ENCODE measurements at places on chromosomes 2 and 18.

DNA sequence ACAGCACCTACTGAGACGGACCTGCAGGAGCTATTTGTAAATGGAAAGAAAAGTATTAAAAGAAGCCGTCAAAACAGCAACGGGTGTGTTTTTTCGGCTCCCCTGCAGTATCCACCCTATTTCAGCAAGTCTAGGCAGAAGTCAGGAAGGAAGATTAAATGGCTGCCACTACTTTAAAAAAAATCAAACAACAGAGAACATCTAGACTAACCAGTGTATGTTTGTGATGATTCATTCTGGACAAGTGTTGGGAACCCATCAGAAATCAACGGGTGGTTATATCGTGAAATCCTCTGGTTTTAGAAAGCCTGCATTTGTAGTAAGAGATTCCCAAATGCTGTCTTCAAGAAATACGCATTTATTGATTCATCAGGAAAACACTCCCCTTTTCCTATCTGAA, 9.0 kb downstream of the PMAIP1 start:
- no peak overlapping the region for H3K27ac ChIP-seq
- H3K4me3 ChIP-seq, result no peak overlapping the region
- no peaks in the 10 kb centered on the region for H3K27me3 ChIP-seq
- H3K4me1 ChIP-seq, result peaks cover 23% of the 10 kb centered on the region
- no peak for DNase-seq

GRCh38 chr18:11323359-11323819, 174.0 kb upstream of the PIEZO2 start:
- H3K36me3 ChIP-seq, result no peaks in the 10 kb centered on the region
- peaks cover 58% of the 10 kb centered on the region for H3K4me1 ChIP-seq
- H3K27me3 ChIP-seq, result no peaks in the 10 kb centered on the region
- no peak overlapping the region for H3K4me3 ChIP-seq
- peak overlapping the region; percentile 96 for H3K27ac ChIP-seq

DNA sequence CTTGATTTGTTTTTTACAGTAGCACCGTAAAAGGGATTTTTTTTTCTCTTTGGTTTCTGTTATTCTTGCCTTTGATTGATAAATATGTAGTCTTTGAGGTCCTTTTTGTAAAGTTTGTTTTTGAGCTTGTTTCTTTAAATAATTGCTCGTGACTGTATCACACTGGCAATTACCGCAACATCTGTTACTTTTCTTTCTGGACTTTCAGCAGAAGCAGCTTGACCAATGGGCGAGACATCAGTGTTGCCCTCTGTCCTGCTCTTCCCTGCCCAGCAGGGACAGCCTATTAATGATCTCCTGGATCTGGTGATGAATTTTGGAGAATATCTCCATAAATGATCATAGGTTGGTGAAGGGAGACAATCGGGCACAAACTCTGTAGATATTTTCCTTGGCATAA, 74.9 kb downstream of the TDRD15 start:
- H3K27ac ChIP-seq, result no peak overlapping the region
- DNase-seq, result no peak
- H3K4me1 ChIP-seq, result no peaks in the 10 kb centered on the region
- H3K36me3 ChIP-seq, result no peaks in the 10 kb centered on the region

GRCh38 chr2:173359231-173359630, 4.6 kb downstream of the CDCA7 start:
- H3K27me3 ChIP-seq, result peaks cover 9% of the 10 kb centered on the region
- no peaks in the 10 kb centered on the region for H3K36me3 ChIP-seq
- H3K4me3 ChIP-seq, result no peak overlapping the region
- no peak overlapping the region for H3K27ac ChIP-seq

GRCh38 chr2:726169-726568, 49.0 kb upstream of the TMEM18 start:
- no peaks in the 10 kb centered on the region for H3K4me1 ChIP-seq
- no peak for DNase-seq
- H3K27ac ChIP-seq, result no peak overlapping the region
- no peak overlapping the region for H3K4me3 ChIP-seq
- no peaks in the 10 kb centered on the region for H3K36me3 ChIP-seq

GRCh38 chr2:233085037-233085838, 25.1 kb downstream of the INPP5D start:
- no peaks in the 10 kb centered on the region for H3K36me3 ChIP-seq
- H3K4me1 ChIP-seq, result peaks cover 4% of the 10 kb centered on the region
- H3K27me3 ChIP-seq, result peaks cover 21% of the 10 kb centered on the region
- no peak for DNase-seq
- no peak overlapping the region for H3K27ac ChIP-seq

- H3K27ac ChIP-seq, result no peak overlapping the region
- no peak for DNase-seq
- no peaks in the 10 kb centered on the region for H3K4me1 ChIP-seq
- H3K36me3 ChIP-seq, result peaks cover 79% of the 10 kb centered on the region
- H3K27me3 ChIP-seq, result no peaks in the 10 kb centered on the region
Measured at GRCh38 chr18:63394954-63395353, 27.3 kb downstream of the VPS4B start.

GRCh38 chr2:62071760-62072680, 123.9 kb upstream of the B3GNT2 start:
- no peak for DNase-seq
- H3K4me1 ChIP-seq, result peaks cover 5% of the 10 kb centered on the region

- no peak overlapping the region for H3K27ac ChIP-seq
- H3K4me1 ChIP-seq, result no peaks in the 10 kb centered on the region
- no peaks in the 10 kb centered on the region for H3K36me3 ChIP-seq
- no peak for DNase-seq
- no peak overlapping the region for H3K4me3 ChIP-seq
- H3K27me3 ChIP-seq, result no peaks in the 10 kb centered on the region
Measured at GRCh38 chr2:128922154-128922553, 603.5 kb upstream of the HS6ST1 start.

DNA sequence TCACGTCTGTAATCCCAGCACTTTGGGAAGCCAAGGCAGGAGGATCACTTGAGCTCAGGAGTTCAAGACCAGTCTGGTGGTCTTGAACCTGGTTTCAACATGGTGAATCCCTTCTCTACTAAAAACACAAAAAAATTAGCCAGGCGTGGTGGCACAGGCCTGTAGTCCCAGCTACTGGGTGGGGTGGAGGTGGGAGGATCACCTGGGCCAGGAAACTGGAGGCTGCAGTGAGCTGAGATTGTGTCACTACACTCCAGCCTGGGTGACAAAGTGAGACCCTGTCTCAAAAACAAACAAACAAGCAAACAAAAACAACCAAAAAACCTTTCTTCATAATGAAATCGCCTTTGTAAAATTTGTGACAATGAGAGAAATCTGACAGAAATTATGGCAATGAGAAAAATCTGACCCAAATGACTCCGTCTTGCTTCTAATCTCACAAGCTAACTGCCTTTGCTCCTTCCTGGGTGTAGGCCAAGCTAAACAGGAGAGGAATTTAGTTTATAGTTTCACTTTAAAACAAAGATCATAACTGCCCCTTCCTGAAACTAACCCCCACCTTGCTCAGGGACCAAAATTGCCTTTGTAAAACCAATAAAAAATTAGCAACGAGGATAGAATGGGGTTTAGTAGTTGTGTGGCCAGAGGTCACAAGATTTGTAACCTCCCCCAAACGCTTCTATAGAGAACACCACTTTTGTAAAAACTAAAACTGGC, 60.7 kb upstream of the KIF5C start:
- H3K27me3 ChIP-seq, result peaks cover 26% of the 10 kb centered on the region
- no peak overlapping the region for H3K4me3 ChIP-seq
- H3K27ac ChIP-seq, result no peak overlapping the region
- DNase-seq, result peak; percentile 27

- DNase-seq, result no peak
- peaks cover 48% of the 10 kb centered on the region for H3K36me3 ChIP-seq
- no peak overlapping the region for H3K4me3 ChIP-seq
- H3K4me1 ChIP-seq, result no peaks in the 10 kb centered on the region
- H3K27me3 ChIP-seq, result no peaks in the 10 kb centered on the region
- H3K27ac ChIP-seq, result no peak overlapping the region
Measured at GRCh38 chr2:96287273-96287856, 18.0 kb downstream of the SNRNP200 start.

GRCh38 chr2:158637357-158637756, 157.8 kb upstream of the DAPL1 start:
- H3K27me3 ChIP-seq, result no peaks in the 10 kb centered on the region
- no peaks in the 10 kb centered on the region for H3K4me1 ChIP-seq
- no peak overlapping the region for H3K4me3 ChIP-seq
- no peak for DNase-seq

- no peaks in the 10 kb centered on the region for H3K27me3 ChIP-seq
- no peak overlapping the region for H3K4me3 ChIP-seq
- H3K4me1 ChIP-seq, result no peaks in the 10 kb centered on the region
- peak; percentile 73 for DNase-seq
- no peaks in the 10 kb centered on the region for H3K36me3 ChIP-seq
- H3K27ac ChIP-seq, result no peak overlapping the region
Measured at GRCh38 chr2:238117199-238118154, 17.3 kb downstream of the ESPNL start.

DNA sequence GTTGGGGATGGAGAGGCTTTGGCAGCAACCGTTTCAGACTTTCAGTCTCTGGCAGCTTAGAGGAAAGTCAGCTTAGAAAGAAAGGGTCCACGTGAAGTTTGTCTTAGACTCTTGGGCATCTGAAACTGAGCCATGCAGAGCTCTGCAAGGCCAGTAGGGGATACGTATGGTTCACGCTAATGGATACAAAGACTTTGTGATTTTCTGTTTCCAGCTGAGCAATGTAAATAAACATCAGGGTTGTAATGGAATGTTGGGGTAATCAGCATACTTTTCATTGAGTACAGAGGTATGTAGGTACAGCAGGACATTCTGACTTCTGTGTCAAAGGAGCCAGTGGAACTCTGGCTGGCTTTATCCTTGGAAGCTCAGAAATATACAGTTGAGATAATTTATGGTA, 31.0 kb downstream of the RALB start:
- no peak overlapping the region for H3K27ac ChIP-seq
- no peak overlapping the region for H3K4me3 ChIP-seq
- no peak for DNase-seq
- no peaks in the 10 kb centered on the region for H3K27me3 ChIP-seq
- H3K36me3 ChIP-seq, result peaks cover 13% of the 10 kb centered on the region

DNA sequence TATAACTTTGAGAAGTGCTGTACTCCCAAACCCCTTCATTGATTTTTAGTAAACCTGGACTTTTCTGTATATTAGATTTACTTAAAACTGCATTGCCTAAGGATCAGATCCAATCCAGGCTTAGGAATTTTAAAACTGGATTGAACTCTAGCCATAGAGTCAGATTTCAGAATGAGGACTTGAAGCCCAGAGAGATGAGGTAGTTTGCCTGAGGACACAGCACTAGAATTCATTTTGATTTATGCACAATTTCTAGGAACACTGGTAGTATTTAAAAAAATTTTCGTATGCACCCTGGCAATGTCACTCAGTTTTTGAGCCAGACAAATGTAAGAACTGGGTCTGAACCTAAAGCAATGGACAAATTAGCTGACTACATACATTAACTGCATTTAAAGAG, 144.9 kb downstream of the KCTD1 start:
- H3K27ac ChIP-seq, result no peak overlapping the region
- no peak for DNase-seq
- no peaks in the 10 kb centered on the region for H3K27me3 ChIP-seq
- H3K4me3 ChIP-seq, result no peak overlapping the region
- no peaks in the 10 kb centered on the region for H3K4me1 ChIP-seq

- no peak for DNase-seq
- peaks cover 8% of the 10 kb centered on the region for H3K4me1 ChIP-seq
- H3K27ac ChIP-seq, result no peak overlapping the region
- H3K4me3 ChIP-seq, result no peak overlapping the region
- H3K36me3 ChIP-seq, result no peaks in the 10 kb centered on the region
- H3K27me3 ChIP-seq, result no peaks in the 10 kb centered on the region
Measured at GRCh38 chr2:29699045-29699444, 222.3 kb downstream of the ALK start.

GRCh38 chr18:24078391-24078790, 60.5 kb upstream of the CABYR start:
- H3K27me3 ChIP-seq, result no peaks in the 10 kb centered on the region
- no peak overlapping the region for H3K27ac ChIP-seq
- no peak for DNase-seq
- H3K36me3 ChIP-seq, result no peaks in the 10 kb centered on the region
- H3K4me1 ChIP-seq, result peaks cover 5% of the 10 kb centered on the region

DNA sequence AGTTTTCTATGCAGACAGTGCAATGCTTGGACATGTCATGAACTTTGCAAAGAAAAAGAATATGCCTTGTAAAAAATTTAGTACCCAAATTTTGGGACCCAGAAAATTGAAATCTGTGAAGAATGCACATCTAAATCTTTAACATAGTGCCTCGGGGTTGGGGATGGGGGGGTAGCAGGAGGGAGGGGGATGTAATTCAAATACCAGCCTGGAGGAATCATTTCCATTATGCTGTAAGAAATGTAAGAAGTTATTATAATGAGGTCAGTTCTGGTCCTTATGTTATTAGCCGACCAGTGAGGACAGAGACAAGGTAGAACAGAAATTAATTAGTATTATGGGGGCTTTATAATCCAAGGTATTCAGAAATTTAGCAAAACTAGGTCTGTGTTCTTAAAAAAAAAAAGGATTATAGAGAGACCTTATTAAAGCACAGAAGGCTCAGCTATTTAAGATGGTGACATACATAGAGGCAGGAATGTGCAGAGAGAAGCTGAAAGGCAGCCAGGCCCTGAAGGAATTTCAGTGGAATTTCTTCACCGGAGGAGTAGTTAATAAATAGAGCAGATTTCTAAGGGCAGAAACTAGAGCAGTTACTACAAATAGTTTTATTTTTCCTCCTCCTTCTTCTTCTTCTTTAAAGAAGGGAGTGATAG, 89.0 kb upstream of the RBMS1 start:
- H3K27me3 ChIP-seq, result no peaks in the 10 kb centered on the region
- peak; percentile 80 for DNase-seq
- peak overlapping the region; percentile 66 for H3K27ac ChIP-seq
- H3K36me3 ChIP-seq, result no peaks in the 10 kb centered on the region

DNA sequence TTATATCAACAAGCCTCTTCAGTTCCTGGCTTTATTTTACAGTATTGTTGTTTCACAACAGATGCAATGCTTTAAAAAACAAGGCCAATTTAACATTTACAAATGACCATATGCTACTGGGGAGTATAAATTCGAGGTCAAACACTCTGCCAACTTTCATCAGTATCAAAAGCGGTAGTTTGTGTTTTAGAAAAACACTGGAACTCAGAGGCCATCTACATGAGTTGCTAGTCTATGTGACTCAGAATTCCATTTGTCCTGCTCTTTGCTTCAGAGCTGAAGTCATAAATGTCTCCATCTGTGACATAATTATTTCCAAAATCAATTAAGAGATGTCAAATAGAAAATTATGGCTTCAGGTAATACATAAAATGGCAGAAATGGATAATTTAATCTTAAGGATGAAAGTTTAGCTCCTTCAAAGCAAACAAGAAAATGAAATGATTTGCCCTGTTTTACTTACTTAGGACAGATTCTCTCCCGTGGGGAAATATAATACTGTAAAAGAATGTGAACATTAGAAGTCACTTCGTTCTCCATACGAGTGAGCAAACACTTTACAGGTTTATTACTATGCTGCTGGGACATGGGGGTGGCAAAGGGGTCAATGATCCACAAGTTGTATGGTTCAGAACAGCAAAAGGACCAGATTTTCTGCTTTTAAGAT, 3.7 kb downstream of the MEX3C start:
- DNase-seq, result peak; percentile 80
- peak overlapping the region; percentile 94 for H3K4me3 ChIP-seq
- no peaks in the 10 kb centered on the region for H3K36me3 ChIP-seq
- peak overlapping the region; percentile 91 for H3K27ac ChIP-seq
